SK-N-SH (cell line): ENCODE measurements at places on chromosomes 1 and 21.

- DNase-seq: no peak
Observed at GRCh38 chr1:2629627-2630497, 3.0 kb downstream of the MMEL1 start.

- peak; percentile 89 for DNase-seq
Observed at GRCh38 chr1:93448292-93448982, 519 bp downstream of the FNBP1L start.

DNA sequence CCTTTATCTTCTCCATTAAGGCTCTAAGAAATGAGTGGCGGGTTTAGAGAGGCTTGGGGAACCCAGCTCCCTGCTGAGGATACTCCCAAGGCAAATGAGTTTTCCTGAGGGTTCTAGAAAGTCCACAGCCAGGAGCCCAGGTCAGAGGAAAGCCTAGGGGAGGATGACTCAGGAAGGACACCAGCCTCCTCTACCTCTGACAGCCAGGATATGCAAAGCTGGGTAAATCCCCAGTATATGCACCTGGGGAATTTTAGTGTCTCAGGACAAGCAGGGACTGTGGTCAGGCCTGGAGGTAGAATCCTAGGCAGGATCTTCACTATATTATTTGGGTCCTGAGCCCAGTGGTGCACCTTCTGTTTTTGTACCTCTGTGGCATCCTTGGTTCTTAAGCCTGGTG, 23.5 kb upstream of the WNT4 start:
- no peak for DNase-seq

GRCh38 chr1:29549001-29549400, 312.7 kb downstream of the PTPRU start:
- no peak for DNase-seq

DNA sequence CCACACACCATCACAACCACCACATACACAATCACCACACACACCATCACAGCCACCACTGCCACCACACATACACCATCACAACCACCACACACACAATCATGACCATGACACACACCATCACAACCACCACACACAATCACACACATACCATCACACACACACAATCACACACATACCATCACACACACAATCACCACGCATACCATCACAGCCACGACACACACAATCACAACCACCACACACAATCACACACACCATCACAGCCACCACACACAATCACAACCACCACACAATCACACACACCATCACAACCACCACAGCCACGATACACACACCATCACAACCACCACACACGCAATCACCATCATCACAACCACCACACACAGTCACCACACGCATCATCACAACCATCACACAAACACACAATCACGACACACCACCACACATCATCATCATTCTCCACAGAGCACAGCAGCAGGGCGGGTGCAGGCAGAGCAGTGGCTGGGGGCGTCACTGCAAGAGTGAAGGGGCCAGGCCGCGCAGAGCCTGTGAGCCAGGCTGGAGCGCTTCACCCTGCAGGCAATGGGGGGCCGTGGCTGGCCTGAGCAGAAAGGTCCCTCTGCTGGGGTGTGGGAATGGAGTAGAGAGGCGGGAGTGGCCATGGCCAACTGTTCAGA, 32.6 kb downstream of the CDCP2 start:
- no peak for DNase-seq

GRCh38 chr1:233940908-233941307, 36.4 kb downstream of the SLC35F3 start:
- no peak for DNase-seq

DNA sequence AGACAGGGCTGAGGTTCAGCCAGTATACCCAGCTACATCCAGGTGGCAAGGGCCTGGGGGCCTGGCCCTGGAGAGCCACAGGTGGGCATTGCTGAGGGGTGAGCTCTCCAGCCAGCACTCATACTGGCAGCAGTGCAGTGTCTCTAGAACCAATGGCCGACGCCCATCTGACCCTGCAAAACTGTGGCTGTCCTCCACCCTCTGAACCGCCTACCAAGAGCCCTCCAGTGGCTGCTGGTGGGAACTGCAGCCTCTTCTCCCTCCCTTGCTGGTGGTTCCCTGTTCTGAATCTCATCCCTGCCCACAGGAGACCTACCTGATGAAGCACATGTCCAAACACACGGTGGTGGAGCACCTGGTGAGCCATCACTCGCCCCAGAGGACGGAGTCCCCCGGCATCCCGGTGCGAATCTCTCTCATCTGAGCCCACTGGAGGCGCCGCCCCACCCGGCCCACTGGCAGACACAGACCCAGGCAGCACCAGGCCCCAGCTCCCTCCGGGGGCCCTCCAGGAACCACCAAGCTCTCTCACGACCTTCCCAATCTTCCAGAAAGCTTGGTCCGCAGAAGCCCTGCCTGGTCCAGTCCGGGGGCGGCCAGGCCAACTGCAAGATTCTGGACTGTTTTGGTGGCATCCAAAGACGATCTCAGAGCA, 22.1 kb downstream of the A3GALT2 start:
- peak; percentile 86 for DNase-seq

GRCh38 chr1:167543199-167543990, 10.2 kb downstream of the CREG1 start:
- no peak for DNase-seq

DNA sequence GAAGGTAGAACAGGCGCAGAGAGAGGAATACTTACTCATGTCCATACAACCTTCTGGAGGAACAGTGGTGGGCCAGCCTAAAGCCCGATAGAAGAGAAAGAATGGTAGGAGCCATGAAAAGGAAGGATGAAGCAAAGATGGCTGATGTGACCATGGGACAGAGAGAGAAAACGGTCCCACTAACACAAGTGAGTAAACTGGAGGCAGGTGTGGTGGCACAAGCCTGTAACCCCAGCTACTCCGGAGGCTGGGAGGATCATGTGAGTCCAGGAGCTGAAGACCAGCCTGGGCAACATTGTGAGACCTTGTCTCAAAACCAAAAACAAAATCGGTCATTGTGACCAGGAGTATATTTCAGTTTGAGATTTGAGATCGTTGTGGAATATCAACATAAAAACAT, 49.4 kb downstream of the C1orf198 start:
- no peak for DNase-seq

GRCh38 chr1:85502625-85503083, 37.7 kb upstream of the DDAH1 start:
- peak; percentile 48 for DNase-seq

- no peak for DNase-seq
Observed at GRCh38 chr1:53948291-53948690, 2.1 kb downstream of the LRRC42 start.

- no peak for DNase-seq
Observed at GRCh38 chr1:117606649-117607430, 992 bp downstream of the TENT5C start.

GRCh38 chr21:34009193-34009592, 64.2 kb upstream of the MRPS6 start:
- DNase-seq: no peak

DNA sequence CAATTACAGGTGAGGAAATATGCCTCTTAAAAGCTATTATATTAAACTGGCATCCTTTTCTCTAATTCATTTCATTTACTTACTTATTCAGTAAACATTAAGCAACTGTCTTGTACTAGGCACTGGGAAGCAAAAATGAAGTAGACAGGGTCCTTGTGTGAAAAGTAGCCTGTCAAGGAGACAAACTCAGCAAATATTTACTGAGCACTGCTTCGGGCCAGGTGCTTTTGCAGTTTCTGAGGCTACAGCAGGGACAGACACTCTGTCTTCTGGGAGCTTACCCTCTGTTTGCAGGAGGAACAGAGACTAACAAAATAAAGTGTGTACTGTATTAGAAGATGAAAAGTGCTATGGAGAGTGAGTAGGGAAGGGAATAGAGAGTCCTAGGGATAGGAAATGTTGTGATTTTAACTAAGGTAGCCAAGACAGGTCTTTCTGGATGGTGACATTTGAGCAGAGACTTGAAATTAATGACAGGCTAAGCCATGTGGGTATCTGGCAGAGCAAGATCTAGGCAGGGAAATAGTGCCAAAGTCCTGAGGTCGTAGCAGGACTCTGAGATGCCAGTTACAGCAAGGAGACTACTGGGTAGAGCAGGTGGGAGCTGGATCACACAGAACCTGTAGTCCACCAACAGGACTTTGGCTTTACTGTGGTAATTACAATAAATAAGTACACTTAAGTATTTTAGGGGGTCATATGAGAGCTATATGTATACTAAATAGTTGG, 133.0 kb downstream of the ITSN1 start:
- DNase-seq: no peak

- DNase-seq: no peak
Observed at GRCh38 chr21:41975391-41976272, 21.8 kb upstream of the C2CD2 start.

DNA sequence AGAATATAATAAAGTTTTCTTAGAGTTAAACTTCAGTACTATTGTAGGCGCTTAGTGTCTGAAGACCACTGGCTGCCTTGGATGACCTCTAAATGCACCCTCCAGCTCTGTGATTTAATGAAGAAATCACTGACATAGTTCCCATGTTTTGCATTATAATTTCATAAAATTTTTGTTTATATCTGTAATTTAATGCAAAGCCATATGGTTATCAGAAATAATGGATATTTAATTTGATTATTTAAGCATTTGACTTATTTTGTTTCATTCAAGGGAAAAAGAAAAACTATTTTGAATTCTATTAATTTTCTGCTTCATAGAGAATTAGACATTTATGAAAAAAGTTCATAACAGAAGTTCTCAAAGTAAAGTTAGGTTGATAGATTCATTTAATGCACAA, 18.6 kb downstream of the CRB1 start:
- no peak for DNase-seq

- DNase-seq: no peak
Observed at GRCh38 chr21:37557261-37557950, 190.8 kb downstream of the DYRK1A start.

GRCh38 chr1:69038379-69038778, 529.3 kb upstream of the LRRC7 start:
- no peak for DNase-seq

- DNase-seq: no peak
Observed at GRCh38 chr1:189971656-189972055, 506.0 kb downstream of the BRINP3 start.

DNA sequence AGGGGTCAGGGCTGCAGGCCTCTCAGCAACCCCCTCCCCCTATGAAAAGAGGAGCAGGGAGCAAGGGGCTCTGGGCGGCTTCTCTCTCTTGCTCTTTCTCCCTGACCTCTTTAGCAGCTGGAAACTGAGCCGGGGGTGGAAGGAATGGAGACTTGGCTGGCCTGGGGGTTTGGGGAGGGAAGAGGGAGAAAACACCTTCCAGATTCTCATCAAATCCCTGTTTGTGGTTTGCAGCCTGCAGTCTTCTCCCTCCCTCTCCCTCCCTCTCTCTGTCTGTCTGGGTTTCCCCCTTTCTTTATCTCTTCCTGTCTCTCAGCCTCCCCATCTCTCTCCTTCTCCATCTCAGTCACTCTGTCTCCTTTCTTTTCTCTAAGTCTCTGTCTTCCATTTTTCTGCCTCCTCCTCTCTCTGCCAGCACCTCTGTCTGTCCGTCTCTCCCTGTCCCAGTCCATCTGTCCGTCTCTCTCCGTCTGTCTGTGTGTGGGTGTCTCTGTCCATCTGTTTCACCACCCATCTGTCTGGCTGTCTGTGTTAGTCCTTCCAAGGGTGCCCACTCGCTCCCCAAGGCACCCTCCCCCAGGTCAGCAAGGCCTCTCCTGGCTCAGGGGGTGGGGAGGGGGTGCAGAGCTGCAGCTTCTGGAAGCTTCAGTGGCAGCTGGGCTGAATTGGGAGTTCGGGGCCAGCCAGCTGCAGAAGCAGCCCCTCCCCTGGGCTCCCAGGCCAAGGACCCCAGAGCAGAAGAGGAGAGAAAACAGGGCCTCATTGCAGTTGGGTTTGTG, 6.2 kb downstream of the AHDC1 start:
- DNase-seq: no peak
